IPS DF 19.7 (cell line): ENCODE measurements at places on chromosomes 1 and 21.

DNA sequence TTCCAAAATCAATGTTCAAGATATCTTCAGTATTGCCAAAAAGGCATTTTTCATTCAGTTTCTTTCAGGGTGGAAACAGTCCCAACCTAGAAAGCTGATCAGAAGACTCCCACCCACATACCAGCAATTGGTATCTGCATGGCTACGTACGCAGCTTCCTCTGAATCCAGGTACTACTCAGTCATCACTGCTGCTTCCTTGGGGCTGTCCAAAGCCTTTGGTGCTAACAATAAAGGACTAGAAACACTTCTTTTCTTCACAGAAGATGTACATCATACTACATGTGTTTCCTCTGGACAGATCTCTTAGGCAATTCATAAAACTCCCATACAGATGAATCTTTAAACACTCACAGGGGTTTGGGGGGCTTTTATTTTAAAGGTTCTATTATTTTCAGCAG, 29.8 kb downstream of the VPS26C start:
- no peak for DNase-seq

DNA sequence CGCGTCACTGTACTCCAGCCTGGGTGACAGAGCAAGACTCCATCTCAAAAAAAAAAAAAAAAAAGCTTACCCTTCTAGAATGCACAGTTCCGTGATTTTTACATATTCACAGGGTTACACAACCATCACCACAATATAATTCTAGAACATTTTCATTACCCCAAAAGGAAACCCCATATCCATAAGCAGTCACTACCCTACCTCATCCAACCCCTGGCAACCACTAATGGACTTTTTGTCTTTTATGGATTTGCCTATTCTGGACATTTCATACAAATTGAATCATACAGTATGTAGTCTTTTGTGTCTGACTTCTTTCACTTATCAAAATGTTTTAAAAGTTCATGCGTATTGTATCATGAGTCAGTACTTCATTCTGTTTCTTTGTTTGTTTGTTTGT, 22.8 kb downstream of the SYF2 start:
- DNase-seq, result no peak

GRCh38 chr21:33355996-33356395, 31.2 kb downstream of the IFNAR1 start:
- no peak for DNase-seq

DNA sequence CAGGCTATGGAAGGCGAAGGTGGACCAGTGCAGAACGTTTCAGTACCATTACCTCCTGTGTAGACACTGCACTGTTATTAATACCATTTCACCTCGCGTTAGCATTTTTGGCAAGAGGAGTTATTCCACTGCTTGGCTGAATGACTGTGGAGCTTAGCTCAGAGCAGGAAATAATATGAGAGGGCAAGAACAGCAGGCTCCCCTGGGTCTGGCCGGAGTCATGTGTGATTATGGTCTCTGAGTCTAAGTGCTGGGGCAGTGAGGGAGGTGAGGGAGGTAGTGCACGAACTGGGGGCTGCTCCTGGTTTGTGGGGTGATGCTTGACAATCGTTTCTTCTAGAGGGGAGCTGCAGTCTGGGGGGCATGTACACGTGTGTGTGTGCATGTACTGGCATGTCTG, 82.9 kb downstream of the MDM4 start:
- DNase-seq, result no peak

DNA sequence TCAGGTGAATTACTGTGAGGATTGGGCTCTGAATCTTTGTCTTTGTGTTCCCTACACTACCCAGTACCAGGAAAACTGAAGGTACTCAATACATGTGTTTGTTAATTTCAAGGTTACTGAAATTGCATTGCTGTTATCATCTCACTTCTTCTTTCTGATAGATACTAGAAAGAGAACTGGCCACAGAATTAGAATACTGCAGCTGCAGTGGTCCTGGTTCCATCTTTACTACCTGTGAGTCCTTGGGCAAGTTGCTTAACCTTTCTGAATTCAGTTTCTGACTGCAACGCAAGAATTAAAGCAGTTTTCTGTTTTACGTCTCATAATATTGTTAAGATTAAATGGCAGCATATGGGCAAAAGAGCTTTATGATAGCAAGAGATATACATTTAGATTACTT, 263.5 kb downstream of the LMO4 start:
- DNase-seq, result no peak

DNA sequence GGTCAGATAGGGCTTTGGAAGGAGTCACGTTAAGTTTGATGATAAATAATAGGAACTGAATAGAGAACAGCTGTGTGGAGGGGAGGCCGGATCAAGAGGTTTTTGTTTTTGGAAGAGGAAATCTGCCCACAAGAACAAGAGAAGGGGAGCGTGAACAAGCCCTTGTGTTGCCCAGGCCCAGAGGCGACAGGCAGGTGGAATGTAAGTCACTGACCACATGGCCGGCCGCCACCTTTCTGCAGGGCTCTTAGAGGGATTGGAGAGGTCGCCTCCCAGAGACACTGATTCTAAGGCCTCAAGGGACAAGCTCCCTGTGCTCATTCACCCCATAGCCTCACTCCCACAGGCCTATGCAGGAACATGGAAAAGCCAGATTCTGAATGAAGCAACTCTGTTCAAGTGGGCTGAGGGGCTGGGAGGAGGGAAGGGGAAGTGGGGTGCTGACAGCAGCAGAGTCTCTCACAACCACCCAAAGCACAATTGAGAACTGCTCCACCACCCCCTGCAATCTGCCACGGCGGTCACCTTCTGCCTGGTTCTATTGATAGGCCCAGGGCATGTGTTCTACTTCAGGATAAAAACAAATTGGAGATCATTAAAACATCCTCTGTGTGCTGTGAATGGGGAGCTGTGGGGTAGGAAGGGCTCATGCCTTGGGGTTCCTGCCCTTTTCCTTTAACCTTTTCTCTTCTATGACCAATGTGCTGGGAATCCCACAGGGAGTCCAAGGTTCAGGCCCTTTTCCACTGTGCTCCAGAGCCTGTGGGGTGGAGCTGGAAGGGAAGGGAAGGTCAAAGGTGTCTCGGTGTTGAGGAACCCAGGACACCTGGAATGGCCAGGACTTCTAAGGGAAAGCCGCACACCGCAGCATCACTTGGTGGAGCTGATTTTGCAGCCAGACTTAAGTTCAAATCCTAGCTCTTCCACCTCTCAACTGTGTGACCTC, 63.3 kb upstream of the PARP1 start:
- no peak for DNase-seq

DNA sequence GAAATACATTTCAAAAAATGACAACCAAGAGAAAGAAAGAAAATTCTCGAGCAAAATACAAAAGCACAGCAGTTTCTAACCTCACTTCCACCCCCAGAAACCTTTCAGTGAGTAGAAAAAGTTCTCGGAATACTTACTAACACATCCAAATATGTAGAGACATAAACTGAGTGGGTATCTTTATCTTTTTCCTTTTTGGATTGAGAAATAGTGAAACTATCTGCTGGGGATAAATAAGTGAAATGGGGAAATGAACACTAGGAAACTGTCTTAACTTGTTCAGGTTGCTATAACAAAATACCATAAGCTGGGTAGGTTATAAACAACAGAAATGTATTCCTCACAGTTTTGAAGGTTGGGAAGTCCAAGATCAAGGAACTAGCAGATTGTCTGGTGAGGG, 72.0 kb downstream of the VCAM1 start:
- DNase-seq, result no peak

DNA sequence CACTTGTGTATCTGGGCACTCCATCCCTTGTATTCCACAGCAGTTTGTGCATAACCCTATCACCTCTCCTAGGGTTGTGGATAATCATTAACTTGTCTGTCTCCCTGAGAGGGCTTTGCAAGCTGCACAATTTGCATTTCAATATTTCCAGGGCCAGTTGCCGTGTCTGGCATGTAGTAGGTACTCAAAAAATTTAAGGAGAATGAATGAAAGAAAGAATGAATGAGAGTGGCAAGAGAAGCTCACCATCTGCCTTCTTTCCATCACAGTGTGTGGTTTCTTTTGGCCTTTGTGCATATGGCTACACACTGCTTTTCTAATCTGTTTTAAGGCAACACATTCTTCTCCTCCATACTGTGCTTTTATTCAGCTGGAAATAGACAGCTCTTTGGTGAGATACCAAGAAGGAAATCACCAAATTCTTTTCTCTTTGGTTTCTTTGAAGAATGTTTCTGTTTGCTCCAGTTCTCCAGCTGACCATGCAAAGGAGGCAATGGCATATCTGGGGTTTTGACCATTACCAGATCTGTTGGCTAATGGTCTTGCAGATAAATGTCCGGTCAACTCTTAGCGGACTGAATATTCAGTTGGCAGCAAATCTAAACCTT, 49.4 kb downstream of the NGF start:
- DNase-seq, result no peak

DNA sequence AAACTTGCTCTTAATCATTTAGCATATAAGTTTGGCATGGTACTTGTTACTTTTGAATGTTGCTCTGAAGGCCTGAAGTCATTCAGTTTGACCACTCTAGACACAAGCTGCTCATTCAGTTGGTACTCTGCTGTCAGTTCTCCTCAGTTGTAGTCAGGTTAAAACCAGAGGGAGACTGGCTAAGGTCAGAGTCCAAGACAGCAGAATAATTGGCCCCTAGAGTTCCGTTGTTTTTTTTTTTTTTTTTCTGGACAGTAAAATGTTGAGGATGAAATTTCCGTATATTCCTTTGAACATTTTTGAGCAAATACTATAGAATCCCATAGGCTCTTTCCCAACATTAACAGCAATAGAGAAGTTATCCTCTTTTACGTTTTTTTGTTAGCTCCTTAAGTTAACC, 9.4 kb downstream of the ZBTB40 start:
- DNase-seq, result no peak

DNA sequence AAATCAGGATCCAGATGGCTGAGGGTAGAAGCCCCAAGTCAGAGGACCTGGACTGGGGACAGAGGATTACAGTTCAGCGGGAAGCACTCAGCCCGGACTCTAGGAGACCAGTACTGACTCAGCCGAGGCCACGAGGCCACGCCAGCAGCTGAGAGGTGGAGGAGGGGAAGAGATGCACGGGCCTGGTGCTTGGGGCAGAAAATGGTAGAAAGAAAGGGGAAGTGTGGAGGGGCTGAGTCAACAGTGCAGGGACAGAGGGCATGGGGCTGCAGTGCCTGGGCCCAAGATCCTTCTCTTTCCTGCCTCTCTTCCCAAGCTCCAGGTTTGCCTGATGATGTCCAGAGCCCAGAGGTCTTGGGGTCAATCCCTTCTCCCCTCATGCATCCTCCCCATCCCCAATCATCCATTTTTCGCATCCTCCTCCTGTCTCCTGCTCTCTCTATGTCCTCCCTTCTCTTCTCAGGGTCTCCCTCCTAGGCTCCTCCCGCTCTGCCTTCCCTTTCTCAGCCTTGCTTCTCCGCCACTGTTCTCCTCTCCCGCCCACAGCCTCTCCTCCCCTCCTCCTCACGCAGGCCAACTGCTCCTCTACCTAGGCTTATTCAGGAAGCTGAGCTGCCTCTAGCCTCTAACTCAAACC, 7.7 kb downstream of the ARHGEF2 start:
- no peak for DNase-seq

- no peak for DNase-seq
Measured at GRCh38 chr1:211638689-211639101, 36.7 kb downstream of the NEK2 start.

GRCh38 chr1:91900562-91900961, 14.6 kb upstream of the TGFBR3 start:
- no peak for DNase-seq

GRCh38 chr1:67700220-67700619, 15.2 kb downstream of the GADD45A start:
- no peak for DNase-seq

- DNase-seq, result no peak
Measured at GRCh38 chr21:33430858-33431257, 27.6 kb downstream of the IFNGR2 start.

- no peak for DNase-seq
Measured at GRCh38 chr1:235015291-235015985, 113.2 kb downstream of the TOMM20 start.

- DNase-seq, result no peak
Measured at GRCh38 chr1:201089596-201089995, 22.6 kb downstream of the CACNA1S start.

- no peak for DNase-seq
Measured at GRCh38 chr1:100835866-100836842, 58.5 kb downstream of the EXTL2 start.
